ENCODE measurements at places on chromosomes 16 and 17. TPM values are rescaled to one million over a fixed set of nuclear protein-coding genes. Genes with fewer than 3 reads are reported as not detected.

The MGAT5B gene
- total RNA-seq, result 0.56 TPM

DNA sequence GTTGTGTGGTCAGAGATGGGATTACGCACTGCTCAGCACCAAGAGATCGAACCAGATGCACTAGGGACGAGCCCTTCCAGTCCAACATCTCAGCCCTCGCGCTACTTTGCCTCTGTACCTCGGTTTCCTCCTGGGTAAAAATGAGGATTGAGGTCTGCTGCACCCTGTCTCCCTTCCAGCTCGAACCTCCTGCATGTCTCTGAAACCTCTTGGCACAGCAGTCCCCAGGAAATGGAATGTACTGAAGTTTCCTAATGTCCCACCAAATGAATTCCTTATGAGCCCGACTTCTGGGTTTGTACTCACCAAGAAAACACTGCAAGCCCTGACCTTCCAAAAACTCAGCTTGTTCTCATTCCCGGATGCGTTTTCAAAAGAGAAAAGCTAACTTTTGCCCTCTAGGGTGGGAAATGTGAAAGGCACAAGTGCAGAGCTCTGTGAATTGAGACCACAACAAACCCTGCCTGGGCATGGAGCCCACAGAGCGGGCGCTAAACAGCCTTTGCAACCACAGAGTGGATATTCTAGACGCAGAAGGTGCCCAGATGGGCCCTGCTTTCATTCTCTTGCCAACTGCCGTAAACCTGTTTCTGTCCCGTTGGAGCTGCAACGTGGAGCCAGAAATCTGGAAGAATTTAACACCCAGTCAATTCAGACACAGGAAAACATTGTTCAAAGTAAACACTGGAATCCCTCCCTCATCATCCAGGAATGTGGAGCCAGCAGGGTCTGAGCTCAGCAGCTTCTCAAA, 10.3 kb downstream of the CDRT4 start:
- H3K27ac ChIP-seq, result no peak overlapping the region
- DNase-seq, result no peak
- no peaks in the 10 kb centered on the region for H3K36me3 ChIP-seq
- H3K27me3 ChIP-seq, result no peaks in the 10 kb centered on the region
- no peaks in the 10 kb centered on the region for H3K4me1 ChIP-seq
- H3K4me3 ChIP-seq, result no peak overlapping the region

The WNK4 gene
- total RNA-seq, result 0.51 TPM

- no peak overlapping the region for H3K4me3 ChIP-seq
- no peak overlapping the region for H3K27ac ChIP-seq
Observed at GRCh38 chr17:39576187-39576586, 31.5 kb downstream of the NEUROD2 start.

The PITPNM3 gene
- total RNA-seq, result 0.46 TPM

DNA sequence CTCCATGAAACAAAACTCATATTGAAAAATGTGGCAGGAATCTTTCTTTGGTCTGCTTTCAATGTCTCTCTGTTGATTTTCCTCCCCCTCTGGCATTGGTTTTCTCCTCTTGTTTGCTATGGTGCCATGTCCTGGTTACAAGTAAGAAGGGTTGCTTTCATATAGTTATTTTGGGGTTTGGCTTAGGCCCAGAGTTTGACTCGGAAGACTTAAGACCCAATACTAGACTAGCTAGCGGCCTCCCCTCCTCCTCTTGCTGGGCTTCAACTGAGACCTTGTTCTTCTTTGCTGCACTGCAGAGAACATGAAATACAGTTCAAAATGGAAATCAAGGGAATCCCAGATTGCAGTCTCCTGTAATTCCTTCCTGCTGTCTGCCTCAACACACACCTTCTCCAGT, 30.0 kb upstream of the CLEC18A start:
- H3K27ac ChIP-seq, result no peak overlapping the region
- peaks cover 46% of the 10 kb centered on the region for H3K36me3 ChIP-seq
- H3K27me3 ChIP-seq, result no peaks in the 10 kb centered on the region

The SPATA22 gene
- total RNA-seq, result not detected

The SEC14L5 gene
- 0.21 TPM for total RNA-seq

GRCh38 chr16:17364319-17365210, 106.2 kb downstream of the XYLT1 start:
- peak overlapping the region; percentile 28 for H3K4me3 ChIP-seq
- peak; percentile 91 for DNase-seq
- peak overlapping the region; percentile 95 for H3K27ac ChIP-seq

- H3K4me1 ChIP-seq, result peaks cover 24% of the 10 kb centered on the region
- H3K36me3 ChIP-seq, result no peaks in the 10 kb centered on the region
- H3K27ac ChIP-seq, result peak overlapping the region; percentile 41
- H3K4me3 ChIP-seq, result peak overlapping the region; percentile 27
- DNase-seq, result peak; percentile 54
Observed at GRCh38 chr16:12458591-12459358, 344.9 kb downstream of the CPPED1 start.

- no peaks in the 10 kb centered on the region for H3K36me3 ChIP-seq
- no peak overlapping the region for H3K27ac ChIP-seq
- no peak overlapping the region for H3K4me3 ChIP-seq
- no peak for DNase-seq
Observed at GRCh38 chr17:18981642-18982424, 22.7 kb downstream of the FAM83G start.

- H3K27ac ChIP-seq, result no peak overlapping the region
- H3K27me3 ChIP-seq, result peaks cover 2% of the 10 kb centered on the region
- no peaks in the 10 kb centered on the region for H3K4me1 ChIP-seq
- DNase-seq, result no peak
- H3K4me3 ChIP-seq, result no peak overlapping the region
Observed at GRCh38 chr17:50618941-50619340, 15.7 kb upstream of the ABCC3 start.

The MPO gene
- total RNA-seq, result not detected

DNA sequence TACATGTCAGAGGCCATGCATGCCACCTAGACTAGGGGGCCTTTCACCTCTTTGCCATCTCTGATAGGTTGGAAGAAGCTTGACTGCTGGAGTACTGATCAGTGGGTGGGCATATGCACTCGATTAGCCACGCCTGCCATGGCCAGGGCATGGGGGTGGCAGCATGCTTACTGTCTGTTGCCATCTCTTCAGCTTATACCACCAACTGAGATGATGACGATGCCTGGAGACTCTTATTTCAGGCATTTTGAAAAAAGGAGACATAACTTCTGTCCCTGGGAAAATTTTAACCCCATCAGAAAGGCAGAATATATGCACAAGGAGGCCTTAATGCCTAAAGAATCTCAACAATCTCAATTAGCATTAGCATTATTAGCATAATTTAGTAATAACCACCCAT, 60.8 kb downstream of the MSI2 start:
- H3K4me3 ChIP-seq, result no peak overlapping the region
- no peaks in the 10 kb centered on the region for H3K4me1 ChIP-seq
- no peak for DNase-seq

The SLC2A4 gene
- not detected for total RNA-seq

GRCh38 chr17:45749831-45750335, 34.2 kb upstream of the CRHR1 start:
- H3K27me3 ChIP-seq, result no peaks in the 10 kb centered on the region
- no peak overlapping the region for H3K27ac ChIP-seq
- no peaks in the 10 kb centered on the region for H3K4me1 ChIP-seq
- no peaks in the 10 kb centered on the region for H3K36me3 ChIP-seq
- no peak overlapping the region for H3K4me3 ChIP-seq
- DNase-seq, result no peak

The TLCD2 gene
- not detected for total RNA-seq

DNA sequence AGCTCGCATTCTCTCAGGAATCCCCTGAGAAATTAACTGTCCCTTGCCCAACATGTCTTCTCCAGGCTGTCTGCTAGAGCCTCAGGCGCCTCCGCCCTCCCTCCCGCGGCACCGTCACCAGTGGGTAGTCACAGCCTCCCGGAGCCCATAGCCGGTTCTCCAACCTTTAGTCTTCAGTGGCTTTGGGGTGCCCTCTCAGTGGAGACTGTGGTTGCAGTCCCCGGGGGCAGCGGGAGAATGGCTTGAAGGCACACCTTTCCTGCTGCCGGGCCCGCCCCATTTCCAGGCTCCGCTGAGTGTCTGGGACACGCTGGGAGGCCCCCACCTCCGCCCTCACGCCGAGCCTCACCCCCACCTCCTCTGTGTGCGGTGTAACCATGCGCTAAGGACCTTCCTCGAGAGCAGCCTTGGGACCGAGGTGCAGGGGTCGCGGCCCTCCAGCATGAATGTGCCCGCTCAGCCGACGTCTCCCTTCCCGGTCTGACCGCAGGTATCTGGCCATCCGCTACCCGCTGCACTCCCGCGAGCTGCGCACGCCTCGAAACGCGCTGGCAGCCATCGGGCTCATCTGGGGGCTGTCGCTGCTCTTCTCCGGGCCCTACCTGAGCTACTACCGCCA, 1.7 kb downstream of the GALR2 start:
- no peak overlapping the region for H3K27ac ChIP-seq
- peak overlapping the region; percentile 53 for H3K4me3 ChIP-seq
- H3K27me3 ChIP-seq, result peaks cover 14% of the 10 kb centered on the region
- peak; percentile 29 for DNase-seq
- H3K36me3 ChIP-seq, result no peaks in the 10 kb centered on the region

The GPT2 gene
- 7.7 TPM for total RNA-seq

GRCh38 chr16:4679156-4679849, 14.1 kb upstream of the NUDT16L1 start:
- DNase-seq, result no peak
- no peak overlapping the region for H3K4me3 ChIP-seq
- H3K27ac ChIP-seq, result no peak overlapping the region
- H3K36me3 ChIP-seq, result no peaks in the 10 kb centered on the region

The NPW gene
- not detected for total RNA-seq

DNA sequence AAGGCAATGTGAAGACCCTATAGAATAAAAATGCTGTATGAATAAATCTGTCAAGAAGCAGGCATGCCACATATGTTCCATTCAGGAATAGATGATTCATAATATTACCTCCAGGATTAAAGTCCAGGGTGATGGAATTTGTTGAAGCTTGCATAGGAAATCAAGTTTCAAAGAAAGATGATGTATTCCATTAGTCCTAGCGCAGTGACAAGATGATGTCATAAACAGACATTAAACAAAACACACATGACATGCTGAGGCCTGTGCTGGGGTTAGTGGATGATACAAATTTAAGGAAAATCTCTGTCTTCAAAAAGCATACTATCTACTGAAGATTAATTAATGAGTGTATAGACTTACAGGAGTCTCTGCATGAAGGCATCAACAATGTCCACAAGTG, 1025.2 kb downstream of the CDH11 start:
- no peak overlapping the region for H3K4me3 ChIP-seq
- H3K36me3 ChIP-seq, result no peaks in the 10 kb centered on the region
- DNase-seq, result no peak
- H3K27me3 ChIP-seq, result no peaks in the 10 kb centered on the region

DNA sequence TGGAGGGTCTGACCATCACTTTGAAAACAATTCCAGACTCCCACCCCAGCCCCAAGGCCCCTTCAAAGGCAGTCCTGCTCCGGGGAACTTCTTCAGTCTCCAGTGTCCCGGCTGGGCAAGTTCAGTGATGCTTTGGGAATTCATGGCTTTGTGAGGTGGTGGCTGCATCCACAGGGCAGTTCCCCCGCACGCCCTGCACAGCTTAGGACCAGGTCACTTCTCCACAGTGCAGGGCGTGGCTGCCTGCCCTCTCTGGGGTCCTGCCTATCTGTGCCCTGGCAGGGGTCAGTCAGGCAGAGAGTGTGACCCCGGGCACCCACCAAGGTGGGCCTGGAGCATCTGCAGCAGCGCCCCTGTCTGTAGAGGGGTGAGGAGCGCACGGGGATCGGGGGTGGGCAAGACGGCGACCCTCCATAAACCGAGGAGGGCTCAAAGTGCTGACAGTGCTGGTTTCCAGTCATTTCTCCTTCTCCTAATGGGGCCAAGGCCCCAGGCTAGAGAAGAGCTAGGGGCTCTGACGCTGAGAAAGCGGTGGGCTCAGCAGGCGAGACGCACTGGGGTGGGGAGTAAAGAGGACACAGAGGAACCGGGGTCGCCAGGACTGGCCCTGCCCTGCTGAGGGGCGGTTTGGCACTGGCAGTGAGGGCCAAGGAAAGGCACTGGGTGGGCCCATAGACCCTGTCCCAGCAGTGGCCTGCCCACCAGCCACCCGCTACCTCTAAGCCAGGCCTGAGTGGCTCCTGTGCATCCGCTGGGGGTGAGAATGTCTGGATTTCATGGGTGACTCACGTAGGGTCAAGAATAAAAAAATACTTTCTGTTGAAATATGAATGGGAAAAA, 4.2 kb upstream of the ARHGAP27 start:
- no peaks in the 10 kb centered on the region for H3K27me3 ChIP-seq
- H3K4me3 ChIP-seq, result no peak overlapping the region
- no peaks in the 10 kb centered on the region for H3K36me3 ChIP-seq

DNA sequence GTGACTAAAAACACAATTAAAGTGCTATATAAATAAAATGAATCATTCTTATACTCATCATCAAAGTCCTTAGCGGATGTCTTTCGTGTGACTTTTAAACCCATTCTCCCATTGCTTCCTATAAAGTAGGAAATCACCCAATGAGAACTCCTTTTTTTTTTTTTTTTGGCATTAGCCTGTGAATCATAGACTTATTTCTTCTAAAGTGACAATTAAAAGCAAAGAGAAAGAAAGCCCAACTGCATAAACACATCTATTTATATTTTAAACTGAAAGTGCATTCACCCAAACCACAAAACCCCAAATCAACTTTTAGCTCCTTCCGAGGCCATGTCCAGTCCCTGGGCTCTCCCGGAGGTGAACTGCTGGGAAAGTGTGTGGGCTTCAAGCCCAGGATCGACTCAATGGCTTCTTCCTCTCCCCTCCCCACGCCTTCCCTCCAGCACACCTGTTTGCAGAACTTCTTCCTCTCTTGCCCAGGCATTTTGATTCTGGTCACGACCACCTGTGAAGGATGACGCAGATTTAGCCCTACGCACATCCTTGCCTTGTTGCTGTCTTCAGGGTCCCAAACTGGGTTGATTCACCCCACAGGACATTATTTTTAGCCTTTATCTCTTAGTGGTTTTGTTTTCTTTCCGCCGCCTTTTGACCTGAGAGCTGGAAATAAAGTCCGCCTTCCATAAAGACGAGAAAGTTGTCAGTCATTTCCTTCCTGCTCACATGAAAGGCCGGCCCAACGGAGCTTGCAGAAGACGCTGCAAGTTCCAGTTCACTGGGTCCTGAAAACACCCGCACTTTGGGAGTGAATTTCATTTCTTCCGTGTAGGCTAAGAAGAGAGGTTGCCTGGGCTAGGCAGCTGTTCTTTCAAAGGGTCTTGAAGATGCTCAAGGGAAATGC, 166.8 kb downstream of the MAP2K6 start:
- no peaks in the 10 kb centered on the region for H3K36me3 ChIP-seq
- no peak overlapping the region for H3K27ac ChIP-seq
- H3K4me3 ChIP-seq, result peak overlapping the region; percentile 32
- DNase-seq, result peak; percentile 23
- H3K4me1 ChIP-seq, result no peaks in the 10 kb centered on the region

DNA sequence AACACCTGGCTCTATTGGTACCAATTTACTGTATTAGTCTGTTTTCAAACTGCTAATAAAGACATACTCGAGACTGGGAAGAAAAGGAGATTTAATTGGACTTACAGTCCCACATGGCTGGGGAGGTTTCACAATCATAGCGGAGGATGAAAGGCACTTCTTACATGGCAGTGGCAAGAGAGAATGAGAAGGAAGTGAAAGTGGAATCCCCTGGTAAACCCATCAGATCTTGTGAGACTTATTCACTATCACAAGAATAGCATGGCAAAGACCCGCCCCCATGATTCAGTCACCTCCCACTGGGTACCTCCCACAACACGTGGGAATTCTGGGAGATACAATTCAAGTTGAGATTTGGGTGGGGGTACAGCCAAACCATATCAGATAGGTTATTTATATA, 22.6 kb upstream of the GOSR1 start:
- H3K4me3 ChIP-seq, result no peak overlapping the region
- H3K27me3 ChIP-seq, result no peaks in the 10 kb centered on the region
- no peaks in the 10 kb centered on the region for H3K4me1 ChIP-seq
- peaks cover 8% of the 10 kb centered on the region for H3K36me3 ChIP-seq
- DNase-seq, result no peak
